ENCODE measurements at places on chromosomes 7 and 10. TPM values are rescaled to one million over a fixed set of nuclear protein-coding genes. Genes with fewer than 3 reads are reported as not detected.

The HYAL4 gene
- not detected for total RNA-seq

The ATRNL1 gene
- 0.18 TPM for total RNA-seq

The DGKI gene
- 4.0 TPM for total RNA-seq

The PLPP4 gene
- total RNA-seq: 0.46 TPM

The FASTK gene
- total RNA-seq: 76.1 TPM

The TEX36 gene
- total RNA-seq: not detected

The NUTM2E gene
- under 0.01 TPM for total RNA-seq

The IGF2BP3 gene
- total RNA-seq: 12.8 TPM

The STEAP4 gene
- total RNA-seq: 4.6 TPM

The EBF3 gene
- total RNA-seq: 3.7 TPM

The EGFR gene
- 24.2 TPM for total RNA-seq

The EPHB6 gene
- total RNA-seq: 2.6 TPM

The HECW1 gene
- total RNA-seq: 3.1 TPM

The ZNF32 gene
- 35.8 TPM for total RNA-seq

The GHRHR gene
- not detected for total RNA-seq

The PDK4 gene
- 16.2 TPM for total RNA-seq

The KRIT1 gene
- 43.9 TPM for total RNA-seq

The ZCWPW1 gene
- total RNA-seq: 1.6 TPM

The PLEKHS1 gene
- total RNA-seq: 0.09 TPM

The ELOVL3 gene
- total RNA-seq: 0.85 TPM

The WIPF3 gene
- under 0.01 TPM for total RNA-seq

The SPAM1 gene
- total RNA-seq: not detected

The GFRA1 gene
- 1.6 TPM for total RNA-seq

The FRAT1 gene
- 2.4 TPM for total RNA-seq

The PAX4 gene
- not detected for total RNA-seq

The MKX gene
- total RNA-seq: 0.57 TPM

The ITIH2 gene
- total RNA-seq: not detected

The SOSTDC1 gene
- total RNA-seq: not detected

The GPR26 gene
- total RNA-seq: not detected

The PGAM2 gene
- total RNA-seq: 0.14 TPM

The IL15RA gene
- total RNA-seq: 4.4 TPM

The ZPBP gene
- total RNA-seq: not detected

The POLR2J2 gene
- total RNA-seq: 3.9 TPM

The STOX1 gene
- 0.14 TPM for total RNA-seq

The TMEM140 gene
- 14.6 TPM for total RNA-seq

The PTPRE gene
- 1.2 TPM for total RNA-seq

The MLXIPL gene
- 0.37 TPM for total RNA-seq

The STK31 gene
- total RNA-seq: not detected

The GPR141 gene
- total RNA-seq: 0.09 TPM

The NPC1L1 gene
- total RNA-seq: 0.14 TPM

The SRGN gene
- 36.7 TPM for total RNA-seq

The TLL2 gene
- total RNA-seq: 0.09 TPM

The ALOX5 gene
- total RNA-seq: not detected

The SND1 gene
- 218 TPM for total RNA-seq

The PPP1R3C gene
- 190 TPM for total RNA-seq

The NUDT5 gene
- total RNA-seq: 63.3 TPM
